Thoracic aorta (tissue), 2 donors: ENCODE measurements at places on chromosomes 12 and 14. TPM values are rescaled to one million over a fixed set of nuclear protein-coding genes. Genes with fewer than 3 reads are reported as not detected.
A peak's percentile ranks its signal among the peaks of the same experiment; 100 is the strongest.

DNA sequence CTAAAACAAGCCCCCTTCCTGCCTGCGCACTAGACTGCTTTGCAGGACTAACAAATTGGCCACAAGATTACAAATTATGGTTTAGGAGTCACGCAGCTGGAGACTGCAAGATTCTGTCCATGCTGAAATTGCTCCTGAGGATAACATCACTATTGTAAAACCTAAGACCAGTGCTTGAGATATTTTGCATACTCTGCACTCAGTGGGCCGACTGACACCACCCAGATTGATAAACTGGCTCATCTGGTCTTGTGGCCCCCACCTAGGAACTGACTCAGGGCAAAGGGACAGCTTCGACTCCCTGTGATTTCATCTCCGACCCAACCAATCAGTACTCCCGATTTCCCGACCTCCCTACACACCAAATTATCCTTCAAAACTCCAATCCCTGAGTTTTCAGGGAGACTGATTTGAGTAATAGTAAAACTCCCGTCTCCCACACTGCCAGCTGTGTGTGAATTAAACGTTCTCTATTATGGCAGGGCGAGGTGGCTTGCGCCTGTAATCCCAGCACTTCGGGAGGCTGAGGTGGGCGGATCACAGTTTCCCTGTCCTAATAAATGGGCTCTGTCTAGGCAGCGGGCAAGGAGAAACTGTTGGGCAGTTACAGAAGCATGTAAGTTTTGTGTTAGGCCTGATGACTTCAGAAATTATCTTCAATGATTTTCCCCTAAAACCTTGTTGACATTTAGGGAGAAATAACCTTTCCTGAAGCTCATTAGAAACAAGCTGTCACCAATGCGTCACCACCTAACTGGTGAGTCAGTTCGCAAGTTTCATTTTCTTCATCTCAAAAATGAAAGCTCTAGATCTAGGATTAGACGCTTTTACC is 5.3 kb upstream of the UBC start:
- DNase-seq, result no peak

GRCh38 chr12:2198005-2198501 is 145.3 kb downstream of the CACNA1C start:
- DNase-seq, result no peak

DNA sequence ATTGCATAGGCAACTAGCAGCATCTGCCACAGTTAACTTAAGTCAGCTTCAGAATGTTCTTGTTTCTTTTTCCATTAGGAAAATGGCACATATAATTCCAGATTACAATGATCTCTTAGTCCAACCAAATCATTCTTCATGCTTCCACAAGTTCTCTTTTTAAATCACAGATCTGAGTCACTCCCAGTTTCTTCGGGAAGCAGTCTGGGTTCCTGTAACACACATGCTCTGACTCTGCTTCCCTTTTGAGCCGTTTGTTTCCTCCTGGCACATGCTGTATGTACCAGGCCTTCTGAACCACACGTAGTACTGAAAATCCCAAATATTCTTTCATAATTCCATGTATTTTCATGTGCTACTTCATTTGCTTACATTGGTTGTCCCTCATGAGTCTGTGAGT is 388.8 kb upstream of the PDE3A start:
- DNase-seq, result no peak

The SERPINA6 gene
- total RNA-seq, result not detected

DNA sequence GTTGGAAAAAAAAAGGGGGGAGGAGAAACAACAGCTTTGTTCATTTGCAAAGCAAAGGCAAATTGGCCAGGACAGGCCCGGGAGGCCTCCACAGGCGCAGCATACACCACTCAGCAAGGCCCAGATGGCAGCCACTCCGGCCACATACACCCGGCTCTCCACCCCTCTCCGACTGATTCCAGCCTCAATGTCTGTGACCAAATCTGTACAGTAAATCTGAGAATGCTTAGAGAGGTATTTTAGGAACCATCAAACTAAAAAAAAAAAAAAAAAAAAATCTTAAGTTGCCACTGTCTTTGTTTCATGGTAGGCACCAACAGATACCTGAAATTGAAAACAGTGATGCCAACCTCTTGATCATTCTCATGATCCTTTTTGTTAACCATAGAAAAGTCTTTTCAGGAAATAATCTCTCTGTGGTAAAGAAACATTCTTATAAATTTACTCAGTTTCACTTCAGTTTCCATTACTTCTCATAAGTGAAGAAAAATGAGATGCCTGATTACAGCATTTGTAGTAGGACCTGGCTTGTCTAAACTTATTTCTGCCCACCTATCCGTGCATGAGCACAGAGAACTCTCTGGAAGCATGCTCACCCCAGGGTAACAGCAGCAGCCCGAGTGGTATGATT is 20.2 kb downstream of the VPS37B start:
- no peak for DNase-seq

The GLI1 gene
- total RNA-seq, result 1.7 TPM

The STON2 gene
- total RNA-seq, result 8.1 TPM

The EFS gene
- 23.3 TPM for total RNA-seq

- DNase-seq, result no peak
Observed at GRCh38 chr14:51732494-51733112, 80.9 kb downstream of the FRMD6 start.

DNA sequence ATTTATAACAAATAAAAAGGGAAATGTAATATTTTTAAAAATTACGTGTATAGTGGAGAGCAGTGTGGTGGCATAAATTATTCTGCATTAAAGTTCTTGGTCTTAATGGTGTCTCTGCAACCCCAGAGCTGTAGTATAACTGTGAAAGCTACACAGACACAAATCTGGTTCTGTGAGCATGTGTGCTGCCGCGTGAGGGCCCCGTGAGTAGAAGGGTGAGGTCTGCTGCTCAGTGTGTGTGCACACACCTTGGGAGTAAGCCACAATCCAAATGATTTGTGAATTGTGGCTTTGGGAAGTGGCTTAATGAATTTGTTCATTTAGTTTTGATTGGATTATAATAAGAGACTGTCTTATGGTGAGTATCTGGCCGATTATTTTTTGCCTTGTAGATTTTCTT is 16.8 kb downstream of the PELI2 start:
- no peak for DNase-seq

The ZNF410 gene
- total RNA-seq, result 61.4 TPM

The HOXC4 gene
- 1.2 TPM for total RNA-seq

- DNase-seq, result no peak
Observed at GRCh38 chr12:118038137-118038536, 21.6 kb downstream of the RFC5 start.

The SLC38A4 gene
- total RNA-seq, result not detected

GRCh38 chr12:53355121-53355520 is 19.0 kb upstream of the SP7 start:
- DNase-seq, result no peak

The COX8C gene
- total RNA-seq, result not detected

The TAS2R19 gene
- 8.3 TPM for total RNA-seq

DNA sequence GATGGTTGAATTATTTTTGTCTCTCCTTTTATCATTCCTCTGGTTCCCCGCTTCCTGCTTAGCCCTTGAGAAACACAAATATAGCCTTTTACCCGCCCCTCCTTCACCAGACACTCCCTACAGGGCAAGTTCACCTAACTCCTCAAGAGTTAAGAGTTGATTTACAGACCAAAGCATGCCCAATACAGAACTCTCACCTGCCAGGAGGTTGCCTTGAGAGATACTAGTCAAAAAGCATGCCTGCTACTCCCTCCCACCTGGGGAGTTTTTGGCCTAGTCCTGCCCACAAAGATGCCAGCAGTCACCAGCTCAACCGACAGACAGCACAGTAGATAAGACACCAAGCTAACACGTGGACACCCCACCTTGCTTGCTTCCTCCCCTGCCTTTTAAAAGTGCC is 11.2 kb downstream of the LGMN start:
- DNase-seq, result no peak

- DNase-seq, result no peak
Observed at GRCh38 chr12:120078868-120079267, 37.7 kb downstream of the RAB35 start.

The PYGL gene
- total RNA-seq, result 51.2 TPM

DNA sequence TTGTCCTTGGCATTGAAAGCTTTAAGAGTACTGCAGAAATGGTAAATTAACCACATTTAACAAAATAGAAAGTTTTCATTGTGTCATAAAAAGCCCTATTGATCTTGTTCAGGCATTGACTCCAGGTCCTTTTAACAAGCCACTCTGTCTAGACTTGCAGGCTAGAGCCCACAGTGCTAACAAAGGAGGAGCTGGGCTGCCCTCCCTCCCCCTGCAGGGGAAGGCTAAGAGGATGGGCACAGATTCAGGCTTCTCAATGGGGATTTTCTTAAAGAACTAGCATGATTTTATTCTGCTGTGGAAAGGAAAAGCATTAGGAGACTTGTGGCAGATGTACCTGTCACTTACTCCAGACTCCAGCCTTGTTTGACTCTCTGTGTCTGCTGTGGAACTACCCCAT is 463.6 kb downstream of the NRXN3 start:
- no peak for DNase-seq

- DNase-seq, result no peak
Observed at GRCh38 chr12:5748027-5748426, 197.0 kb downstream of the ANO2 start.

The MED13L gene
- 186 TPM for total RNA-seq

The LRRK2 gene
- 32.0 TPM for total RNA-seq

DNA sequence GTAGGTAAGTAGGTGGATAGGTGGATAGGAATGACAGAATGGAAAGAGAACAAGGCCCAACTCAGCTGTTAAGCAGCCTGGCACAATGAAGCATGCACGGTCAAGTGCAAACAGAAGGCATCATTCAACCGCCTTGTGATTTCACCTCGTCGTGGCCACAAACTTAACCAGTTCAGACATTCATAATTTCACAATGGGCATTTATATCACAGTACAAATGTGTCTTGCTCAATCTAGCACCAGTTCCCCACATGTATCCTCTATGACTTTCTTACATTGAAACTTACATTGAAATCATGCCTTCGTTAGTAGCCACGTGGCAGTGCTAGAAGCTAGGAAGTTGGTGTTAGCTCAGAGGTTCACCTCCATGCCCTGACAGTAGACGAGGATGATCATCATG is 207.5 kb downstream of the ETV6 start:
- DNase-seq, result no peak

- DNase-seq, result no peak
Observed at GRCh38 chr12:69366796-69367195, 7.3 kb downstream of the YEATS4 start.

- no peak for DNase-seq
Observed at GRCh38 chr14:77040741-77041653, 12.5 kb upstream of the IRF2BPL start.

The TRAF3 gene
- 14.5 TPM for total RNA-seq

DNA sequence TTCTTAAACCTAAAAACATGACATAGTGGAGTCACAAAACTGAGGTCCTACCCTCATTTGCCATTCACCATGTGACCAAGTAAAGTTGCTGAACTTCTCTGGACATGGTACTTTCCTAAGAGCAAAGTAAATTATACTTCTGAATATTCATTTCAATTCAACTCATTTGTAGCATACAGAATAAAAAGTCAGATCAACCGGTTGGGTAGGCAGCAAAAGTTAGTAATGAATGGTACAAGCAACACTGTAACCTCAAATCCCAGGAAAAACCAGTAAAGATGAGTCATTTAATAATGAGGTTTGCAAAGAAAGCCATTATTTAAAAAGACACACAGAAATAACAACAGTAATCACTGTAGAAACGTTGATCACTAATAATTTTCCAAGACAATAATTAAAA is 8.7 kb downstream of the POLE2 start:
- DNase-seq, result no peak

- DNase-seq, result no peak
Observed at GRCh38 chr12:30691122-30691879, 4.4 kb downstream of the IPO8 start.

- no peak for DNase-seq
Observed at GRCh38 chr12:116474331-116474730, 84.8 kb upstream of the MAP1LC3B2 start.

The TNFAIP2 gene
- total RNA-seq, result 135 TPM

The GPR162 gene
- total RNA-seq, result 3.1 TPM

- peak; percentile 7 for DNase-seq
Observed at GRCh38 chr14:53011053-53011462, 60.2 kb upstream of the FERMT2 start.

GRCh38 chr12:125882141-125882540 is 816.9 kb downstream of the AACS start:
- DNase-seq, result no peak

DNA sequence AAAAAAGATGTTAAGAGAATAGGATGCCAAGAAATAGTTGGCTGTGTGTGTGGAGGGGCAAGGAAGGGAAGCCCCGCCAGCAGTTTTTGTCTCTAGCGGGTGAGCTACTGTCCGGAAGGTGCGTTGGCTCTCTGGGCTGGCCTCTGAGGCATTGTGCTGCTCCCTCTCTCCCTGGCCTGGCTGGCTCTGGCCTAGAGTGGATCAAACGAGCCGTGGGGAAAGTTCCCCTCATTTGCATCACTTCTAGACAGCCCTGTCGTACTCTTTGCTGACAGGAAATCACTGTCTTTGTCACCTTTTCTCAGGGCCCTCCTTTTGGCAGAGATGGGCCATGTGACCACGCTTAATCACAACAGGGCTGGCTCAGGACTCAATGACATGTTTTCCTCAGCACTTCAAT is 236.1 kb upstream of the NPAS3 start:
- peak; percentile 58 for DNase-seq

DNA sequence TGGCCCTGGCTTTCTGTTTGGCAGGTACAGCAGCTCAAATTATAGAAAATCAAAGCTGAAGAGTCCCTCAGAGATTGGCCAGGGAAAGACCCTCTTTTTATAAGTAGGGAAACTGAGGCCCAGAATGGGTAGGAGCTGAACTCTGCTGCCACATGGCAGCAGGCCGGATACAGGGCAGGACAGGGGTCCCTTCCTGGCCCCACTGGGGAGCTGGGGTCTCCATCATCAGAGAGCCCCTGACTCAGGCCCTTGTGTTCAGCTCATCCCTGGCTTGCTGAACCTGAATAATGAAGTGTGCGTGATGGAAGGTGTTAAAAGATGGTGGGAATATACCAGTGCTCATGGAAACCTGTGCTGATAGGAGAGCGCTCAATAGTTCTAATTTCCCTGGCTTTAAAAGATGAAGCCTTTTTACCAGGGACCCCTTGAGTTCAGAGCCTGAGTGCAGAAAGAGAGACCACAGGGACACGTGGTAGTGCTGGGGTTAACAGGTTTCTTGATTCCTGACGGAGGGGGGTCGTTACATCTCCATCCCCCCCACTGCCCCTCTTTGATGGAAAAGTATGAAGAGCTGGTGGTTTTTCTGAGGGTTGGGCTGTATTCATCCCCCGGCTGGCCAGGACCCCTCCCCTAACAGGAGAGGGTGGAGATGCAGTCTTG is 4.4 kb downstream of the DLK1 start:
- no peak for DNase-seq

GRCh38 chr12:114209861-114210260 is 196.1 kb downstream of the TBX5 start:
- no peak for DNase-seq

The STXBP6 gene
- 3.1 TPM for total RNA-seq

- no peak for DNase-seq
Observed at GRCh38 chr14:103894723-103895059, 33.6 kb upstream of the TDRD9 start.

The CCDC197 gene
- not detected for total RNA-seq
